D341Med (cell line): ENCODE measurements at places on chromosomes 13 and 19.

GRCh38 chr13:98549006-98549727 is 27.7 kb downstream of the STK24 start:
- DNase-seq, result no peak

- DNase-seq, result no peak
These were observed 505.5 kb downstream of the DIAPH3 start for GRCh38 chr13:59658027-59658737.

- no peak for DNase-seq
These were observed 155.3 kb upstream of the LSM14A start for GRCh38 chr19:34017024-34017423.

DNA sequence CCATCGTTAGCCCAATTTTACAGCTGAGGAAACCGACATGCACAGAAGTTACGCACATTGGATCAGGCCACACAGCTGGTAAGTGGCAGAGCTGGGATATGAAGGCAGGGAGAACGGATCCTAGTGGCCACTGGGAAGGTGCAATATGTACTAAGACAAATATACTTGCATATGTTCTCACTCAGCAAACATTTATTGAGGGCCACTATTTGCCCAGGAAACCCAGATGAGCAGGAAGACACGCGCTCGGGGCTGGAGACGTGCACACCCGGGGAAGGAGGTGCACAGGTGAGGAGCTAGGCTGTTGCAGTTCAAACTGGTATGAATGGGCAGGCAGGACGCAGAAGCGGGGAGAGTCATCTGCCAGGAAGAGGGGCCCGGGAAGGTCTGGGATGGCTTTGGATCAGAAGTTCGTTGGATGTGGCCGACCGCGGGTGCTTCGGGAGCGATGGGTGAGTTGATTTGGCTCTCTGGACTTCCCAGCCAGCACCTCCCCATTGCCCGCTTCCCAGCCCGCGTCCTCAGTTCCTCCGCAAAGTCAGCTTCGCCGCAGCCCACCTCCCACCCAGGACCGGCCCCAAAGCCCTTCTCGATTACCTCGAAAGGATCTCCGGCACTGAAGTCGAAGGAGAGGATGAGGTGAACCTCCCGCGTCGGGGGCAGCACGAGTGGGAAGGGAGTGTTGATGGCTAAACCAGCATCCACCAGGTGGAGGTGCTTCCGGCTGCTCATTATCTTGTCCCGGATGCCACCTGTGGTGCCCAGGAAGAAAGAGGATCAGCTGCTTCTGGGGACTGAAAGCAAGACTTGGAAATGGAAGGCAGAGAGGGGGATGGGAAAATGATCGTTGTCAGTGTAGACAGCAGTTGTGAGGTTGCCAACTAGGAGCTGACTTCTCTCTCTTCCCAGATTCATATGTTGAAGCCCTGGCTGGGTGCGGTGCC is 17.8 kb upstream of the CABP5 start:
- no peak for DNase-seq

GRCh38 chr13:33817513-33817900 is 442 bp upstream of the RFC3 start:
- no peak for DNase-seq
